ENCODE measurements at places on chromosomes 4 and X.

- no peak for ATAC-seq
Measured at GRCh38 chr4:67884701-67885100, 899 bp upstream of the TMPRSS11D start.

DNA sequence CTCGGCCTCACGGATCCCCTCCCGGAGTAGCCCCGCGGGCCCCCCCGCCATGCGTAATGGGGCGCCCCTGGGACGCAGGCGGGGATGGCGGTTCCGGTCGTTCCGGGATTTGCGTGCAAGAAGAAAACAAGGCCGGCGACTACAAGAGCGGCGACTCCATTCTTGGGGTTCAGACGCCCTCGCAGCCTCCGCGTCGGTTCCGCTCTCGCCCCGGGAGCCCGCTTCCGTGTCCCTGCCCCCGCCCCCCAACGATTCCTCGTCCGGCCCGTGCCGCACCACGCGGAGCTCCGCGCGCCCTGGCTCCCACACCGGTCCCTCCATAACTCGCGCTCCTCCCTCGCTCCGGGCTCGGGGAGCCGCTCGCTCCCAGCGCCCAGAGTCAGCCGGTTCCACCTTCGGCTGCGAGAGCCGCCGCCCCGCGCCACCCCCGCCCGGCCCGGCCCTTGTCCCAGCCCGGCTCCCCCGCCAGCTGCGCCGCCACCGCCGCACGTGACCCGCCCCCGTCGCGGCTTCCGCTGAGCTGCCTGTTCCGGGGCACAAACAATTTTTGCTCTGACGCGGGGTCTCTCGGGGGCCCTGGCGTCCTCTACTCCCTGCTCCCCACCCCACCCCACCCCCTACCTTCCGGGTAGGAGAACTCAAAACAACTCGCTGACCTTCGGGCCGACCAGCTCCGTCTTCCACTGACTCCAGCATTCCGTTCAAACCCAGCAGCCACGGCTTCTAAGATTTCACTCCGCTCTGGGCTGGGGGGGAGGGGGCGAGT lies 78.8 kb upstream of the BCOR start:
- peak; percentile 62 for ATAC-seq

DNA sequence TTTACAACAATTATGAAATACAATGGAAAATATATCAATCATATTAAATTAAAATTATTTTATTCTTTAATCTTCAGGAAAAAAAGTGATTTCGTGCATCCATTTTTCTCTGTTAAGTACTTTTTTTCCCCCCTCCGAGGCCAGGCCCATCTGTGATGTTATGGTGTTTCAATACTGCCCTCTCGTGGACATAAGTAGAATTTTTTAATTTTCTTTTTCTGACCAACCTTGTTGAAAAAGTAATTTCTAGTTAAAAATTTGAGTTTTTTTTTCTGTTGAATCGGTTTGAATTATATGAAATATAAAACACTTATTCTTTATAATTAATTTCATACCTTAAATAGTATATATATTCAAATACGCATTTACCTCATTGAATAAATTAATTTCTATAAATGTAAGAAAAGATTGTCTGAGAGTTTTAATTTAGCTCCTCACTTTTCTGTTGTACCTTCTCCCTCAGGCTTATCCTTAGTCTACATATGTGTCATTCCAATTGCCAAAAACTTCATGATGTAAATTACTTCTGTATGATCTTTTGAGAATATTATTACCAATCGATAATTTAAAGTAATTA lies 175.8 kb upstream of the TECRL start:
- ATAC-seq: no peak

DNA sequence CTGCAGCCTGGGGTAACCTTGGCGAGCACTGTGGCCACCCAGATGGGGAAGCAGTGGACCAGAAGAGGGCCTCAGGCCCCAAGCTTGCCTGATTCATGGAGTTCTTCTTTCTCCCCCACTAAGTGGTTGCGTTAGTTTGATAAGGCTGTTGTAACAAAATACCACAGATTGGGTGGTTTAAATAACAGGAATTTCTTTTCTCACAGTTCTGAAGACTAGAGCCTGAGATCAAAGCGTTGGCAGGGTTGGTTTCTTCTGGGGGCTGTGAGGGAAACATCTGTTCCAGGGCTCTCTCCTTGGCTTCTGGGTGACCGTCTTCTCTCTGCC lies 105.7 kb upstream of the GATB start:
- no peak for ATAC-seq

- peak; percentile 58 for ATAC-seq
Measured at GRCh38 chr4:89509708-89510281, 202.2 kb upstream of the GPRIN3 start.

- ATAC-seq: no peak
Measured at GRCh38 chrX:40698851-40699250, 36.5 kb downstream of the MED14 start.

GRCh38 chr4:55359397-55359916 lies 13.4 kb downstream of the SRD5A3 start:
- ATAC-seq: no peak

GRCh38 chr4:109826719-109827118 lies 1.1 kb upstream of the RRH start:
- no peak for ATAC-seq

DNA sequence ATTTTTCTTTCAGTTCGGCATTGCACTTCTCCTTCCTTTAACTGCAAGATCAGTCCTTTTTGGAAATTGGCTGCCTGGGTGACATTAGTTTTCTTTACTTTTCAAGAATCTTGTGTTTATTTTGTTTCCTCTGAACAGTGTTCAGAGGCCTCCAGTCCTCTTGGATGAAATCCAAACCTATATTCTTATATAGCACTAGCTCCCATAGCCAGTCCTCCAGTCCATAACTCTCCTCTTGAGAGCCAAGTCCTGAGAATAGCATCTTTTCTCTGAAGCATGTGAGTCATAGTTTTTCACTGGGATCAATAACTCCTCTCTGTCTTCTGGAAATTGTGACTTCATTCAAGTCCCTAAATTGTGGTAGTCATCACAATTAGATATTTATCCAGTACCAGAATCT lies 357.5 kb downstream of the RAPGEF2 start:
- ATAC-seq: no peak

- ATAC-seq: no peak
Measured at GRCh38 chrX:106437407-106437806, 174.4 kb upstream of the RADX start.

- ATAC-seq: no peak
Measured at GRCh38 chr4:1907848-1908525, 36.8 kb downstream of the NSD2 start.

DNA sequence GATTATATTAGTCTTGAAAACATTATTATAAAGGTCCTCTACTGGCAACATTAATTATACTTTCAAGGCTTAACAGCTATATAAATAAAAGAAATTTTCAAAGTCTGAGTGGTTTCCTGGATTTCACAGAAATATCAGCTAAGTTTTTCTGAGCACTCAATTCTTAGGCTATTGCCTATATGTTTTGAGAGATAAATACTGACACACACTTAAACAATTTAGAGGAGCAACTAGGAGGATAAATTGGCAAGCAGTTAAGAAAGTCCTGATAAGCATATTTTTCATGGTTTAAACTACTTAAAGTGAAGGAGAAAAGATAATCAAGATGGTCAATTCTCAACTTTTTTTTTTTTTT lies 2.7 kb upstream of the MGARP start:
- ATAC-seq: no peak

DNA sequence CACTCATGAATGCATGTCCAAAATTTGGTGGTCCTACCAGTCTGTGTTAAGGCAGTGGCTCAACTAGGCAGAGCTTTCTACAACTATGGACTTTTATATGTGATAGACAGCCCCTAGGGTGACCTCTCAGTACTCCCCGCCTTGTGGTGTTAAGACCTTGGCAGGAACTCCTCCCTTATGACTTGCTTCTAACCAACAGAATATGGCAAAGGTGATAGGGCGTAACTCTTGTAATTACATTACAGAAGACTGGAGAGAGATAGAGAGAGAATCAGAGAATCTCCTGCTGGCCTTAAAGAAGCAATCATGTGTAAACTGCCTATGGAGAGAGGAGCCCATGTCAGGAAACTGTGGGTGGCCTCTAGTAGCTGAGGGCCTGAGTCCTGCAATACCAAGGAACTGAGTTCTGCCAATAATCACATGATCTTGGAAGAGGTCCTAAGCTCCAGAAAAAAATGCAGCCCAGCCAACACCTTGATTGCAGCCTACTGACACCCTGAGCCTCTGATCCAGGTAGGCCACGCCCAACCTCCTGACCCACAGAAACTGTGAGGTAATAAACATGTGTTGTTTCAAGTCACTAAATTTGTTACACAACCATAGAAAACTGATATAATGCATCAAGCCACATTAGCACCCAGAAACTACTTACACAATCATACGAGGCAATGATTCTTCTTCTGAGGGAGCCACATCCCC lies 68.9 kb downstream of the INPP4B start:
- ATAC-seq: no peak

GRCh38 chr4:113437129-113437528 lies 324.4 kb downstream of the CAMK2D start:
- no peak for ATAC-seq

DNA sequence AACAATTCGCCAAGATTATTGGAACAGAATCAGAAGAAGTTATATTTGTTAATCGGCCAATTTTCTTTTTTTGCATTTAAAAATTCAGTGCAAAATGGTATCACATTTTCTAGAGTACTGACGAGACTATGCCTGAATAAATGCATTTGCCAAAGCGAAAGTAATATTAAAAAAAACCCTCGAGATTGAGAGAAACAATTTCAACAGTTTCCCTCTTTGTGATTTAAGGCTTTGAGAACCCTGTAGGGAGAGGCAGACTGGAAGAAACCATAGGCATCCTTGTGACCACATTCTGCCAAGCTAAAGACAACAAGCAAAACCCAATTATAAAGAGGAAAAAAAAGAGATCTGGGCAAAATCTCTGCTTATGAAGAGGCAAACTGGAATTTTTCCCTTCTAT lies 218.1 kb upstream of the GK2 start:
- ATAC-seq: no peak

DNA sequence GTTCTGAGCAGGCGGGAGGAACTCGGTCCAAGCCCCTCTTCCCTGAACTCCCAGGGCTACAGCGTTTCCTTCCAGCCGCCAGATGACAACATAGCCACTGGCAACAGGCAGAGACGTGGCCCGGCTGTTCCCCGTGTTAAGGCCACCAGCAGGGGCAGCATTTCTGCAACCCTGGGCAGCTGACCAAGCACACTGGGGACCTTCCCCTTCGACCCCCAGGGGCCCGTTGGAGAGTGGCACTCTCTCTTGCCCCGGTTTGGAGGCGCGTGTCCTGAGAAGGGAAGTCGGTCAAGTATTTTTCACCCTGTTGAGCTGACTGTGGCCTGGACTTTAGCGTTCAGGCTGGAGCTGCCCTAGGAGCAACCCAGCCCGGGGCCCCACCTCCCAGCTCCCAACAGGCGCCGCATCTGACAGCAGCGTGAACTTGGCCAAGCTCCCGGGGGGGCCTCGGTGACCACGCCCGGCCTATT lies 37.6 kb downstream of the ZBTB49 start:
- ATAC-seq: no peak

- ATAC-seq: no peak
Measured at GRCh38 chr4:82797405-82798111, 1.0 kb downstream of the SCD5 start.

- no peak for ATAC-seq
Measured at GRCh38 chrX:17725181-17725580, 12.1 kb upstream of the SCML1 start.

GRCh38 chr4:129377131-129377845 lies 281.3 kb downstream of the C4orf33 start:
- ATAC-seq: no peak

DNA sequence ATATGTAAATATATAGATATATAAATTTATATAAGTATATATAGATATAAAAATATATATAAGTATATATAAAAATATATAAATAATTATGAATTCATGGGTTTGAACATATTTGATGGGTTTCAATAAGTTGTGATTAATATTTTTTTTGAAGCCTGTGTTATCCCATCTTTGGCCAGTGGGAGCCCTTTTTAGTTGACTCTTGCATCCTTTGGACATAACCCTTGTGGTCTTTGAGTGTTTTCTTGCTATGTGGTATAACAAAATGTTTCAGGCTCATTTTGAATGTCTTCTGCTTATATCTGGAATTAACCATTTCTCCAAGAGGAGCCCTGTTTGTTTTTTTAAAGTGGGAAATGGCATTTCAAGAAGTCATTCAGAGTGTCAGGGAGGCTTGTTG lies 15.2 kb downstream of the SNX25 start:
- ATAC-seq: no peak

DNA sequence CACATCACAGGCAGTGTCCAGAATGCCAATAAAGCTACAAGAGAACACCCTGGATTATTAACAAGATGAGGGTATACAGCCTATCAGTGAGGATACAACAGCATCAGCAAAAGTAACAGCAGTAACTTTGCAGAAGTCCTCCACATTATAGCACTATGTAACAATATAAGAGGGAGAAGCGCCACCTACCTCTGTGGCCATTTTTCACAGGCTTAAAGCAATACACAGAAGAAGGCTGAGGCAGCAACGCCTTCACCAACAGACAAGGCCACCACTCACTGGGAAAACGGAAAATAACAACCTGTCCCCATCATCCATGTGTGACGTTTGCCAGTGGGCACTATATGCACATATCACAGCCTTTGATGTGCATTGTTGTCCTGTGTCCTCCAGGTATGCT lies 12.5 kb downstream of the RTL8B start:
- ATAC-seq: no peak

DNA sequence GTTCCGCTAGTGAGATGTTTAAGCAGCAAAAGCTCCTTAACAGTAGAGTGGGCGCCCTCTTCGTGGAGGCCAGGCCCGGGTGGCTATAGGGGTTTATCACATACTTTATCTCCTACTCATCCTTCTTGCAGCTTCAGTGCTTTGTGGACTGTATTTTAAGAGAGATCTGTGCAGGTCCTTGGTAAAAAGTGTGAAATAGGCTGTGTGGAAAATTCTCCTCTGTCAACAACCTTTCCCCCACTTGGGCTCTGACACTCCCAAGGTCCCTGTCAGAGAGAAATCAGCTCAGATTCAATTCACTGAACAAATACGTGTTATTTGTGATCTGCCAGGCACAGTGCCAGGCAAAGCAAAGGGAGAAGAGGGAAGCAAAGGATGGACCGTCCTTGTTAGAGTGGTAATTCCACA lies 214.3 kb upstream of the PPARGC1A start:
- no peak for ATAC-seq

DNA sequence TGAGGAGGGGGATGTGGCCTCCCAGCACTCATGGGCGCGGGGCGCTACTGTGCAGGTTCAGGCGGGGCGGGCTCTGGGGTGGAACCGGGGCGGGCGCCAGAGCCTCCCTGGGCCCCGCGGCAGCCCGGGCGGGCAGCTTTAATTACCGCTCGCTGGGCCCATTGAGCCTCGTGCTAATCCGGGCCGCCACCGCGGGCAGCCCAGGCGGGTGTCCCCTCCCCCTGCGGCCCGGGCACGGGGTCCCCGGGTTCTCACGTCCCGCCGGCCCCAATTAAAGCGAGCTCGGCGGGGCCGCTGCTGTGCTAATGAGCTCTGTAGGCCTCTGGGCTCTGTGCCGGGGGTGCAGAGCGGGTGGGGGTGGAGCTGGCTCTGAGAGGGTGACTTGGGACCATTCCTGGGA lies 22.8 kb upstream of the FGFR3 start:
- ATAC-seq: no peak
